ENCODE measurements at places on chromosomes 11 and 22.

- DNase-seq: no peak
Measured at GRCh38 chr11:6197466-6198200, 1.4 kb upstream of the OR52W1 start.

DNA sequence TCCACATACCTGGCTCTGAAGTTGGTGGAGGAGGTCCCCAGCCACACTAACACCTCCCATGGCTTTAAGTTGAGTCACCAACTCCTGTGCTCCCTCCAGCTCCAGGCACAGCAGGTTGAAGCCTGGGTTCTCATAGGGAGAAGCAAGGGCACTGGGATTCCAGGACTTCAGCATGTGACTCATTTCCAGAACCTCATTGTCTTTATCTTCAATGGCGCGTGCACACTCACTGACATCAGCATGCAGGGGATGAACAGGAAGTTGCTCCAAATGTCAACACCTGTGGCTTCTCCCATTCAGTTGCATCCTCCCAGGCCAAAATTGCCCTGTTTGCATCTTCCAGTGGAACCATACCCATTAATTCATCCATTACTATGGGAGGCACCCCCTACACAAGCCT is 5.8 kb upstream of the UBQLNL start:
- DNase-seq: no peak

DNA sequence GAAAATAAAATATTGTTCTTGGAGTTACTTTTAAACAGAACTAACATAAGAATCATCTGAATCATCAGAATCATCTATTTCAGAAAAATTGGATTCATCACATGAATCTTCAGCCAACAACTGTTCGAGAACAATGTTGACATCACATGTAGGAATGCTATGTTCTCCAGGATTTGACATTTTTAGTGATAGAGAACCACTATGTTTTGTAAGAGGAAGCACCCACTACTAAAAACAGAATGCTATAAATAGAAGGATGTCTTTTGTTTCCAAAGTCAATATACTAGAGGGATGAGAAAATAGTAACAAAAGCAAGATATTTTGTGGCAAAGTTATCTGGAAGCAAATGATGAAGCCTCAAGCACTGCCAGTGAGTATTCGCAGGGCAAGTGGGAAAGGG is 263.4 kb upstream of the DDI1 start:
- no peak for DNase-seq

DNA sequence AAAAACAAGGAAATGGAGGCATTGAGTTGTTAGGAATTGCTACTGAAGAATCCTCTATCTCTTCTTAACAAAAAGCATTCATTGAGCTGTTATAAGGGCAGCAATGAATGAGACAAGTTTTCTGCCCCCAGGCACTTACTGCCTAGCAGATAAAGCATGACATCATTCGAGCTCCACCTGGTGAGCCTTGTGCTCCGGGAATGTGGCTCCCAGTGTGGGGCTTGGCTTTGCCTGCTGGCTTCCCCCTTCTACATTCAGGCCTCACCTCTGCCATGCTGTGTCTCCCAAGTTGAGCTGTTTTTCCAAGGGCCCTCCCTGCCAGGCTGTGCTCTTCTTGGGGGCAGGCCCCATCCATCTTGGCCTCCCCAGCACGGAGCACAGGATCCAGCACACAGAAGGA is 56.9 kb upstream of the EIF3D start:
- DNase-seq: no peak

- DNase-seq: no peak
Measured at GRCh38 chr11:5232821-5233220, 1.5 kb downstream of the HBD start.

DNA sequence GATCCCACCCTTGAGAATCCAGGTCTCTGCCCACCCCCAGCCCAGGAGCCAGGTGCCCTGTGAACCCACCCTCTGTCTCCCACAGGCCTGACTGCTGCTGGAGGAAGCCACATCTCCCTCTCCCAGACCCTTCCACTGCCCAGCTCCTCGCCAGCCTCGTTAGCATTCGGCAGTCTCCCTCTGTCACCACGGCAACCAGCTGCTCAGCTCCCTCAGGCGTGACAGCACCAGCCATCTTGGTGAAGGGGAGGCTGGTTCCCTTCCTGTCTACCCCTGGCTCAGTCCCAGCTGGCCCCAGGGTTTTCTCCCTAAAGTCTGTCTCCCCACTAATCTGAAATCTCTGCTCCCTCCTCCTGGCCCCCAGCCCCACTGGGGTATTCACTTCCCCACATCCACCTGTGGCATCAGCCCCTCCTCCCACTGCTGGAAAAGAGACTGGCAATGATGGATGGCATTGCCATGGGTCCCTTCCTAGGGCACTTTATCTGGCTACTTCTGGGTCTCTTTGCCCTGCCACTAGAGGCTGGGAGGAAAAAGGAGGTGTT is 28.1 kb downstream of the NRXN2 start:
- DNase-seq: peak; percentile 80

GRCh38 chr22:28064920-28065319 is 145.9 kb upstream of the PITPNB start:
- no peak for DNase-seq

DNA sequence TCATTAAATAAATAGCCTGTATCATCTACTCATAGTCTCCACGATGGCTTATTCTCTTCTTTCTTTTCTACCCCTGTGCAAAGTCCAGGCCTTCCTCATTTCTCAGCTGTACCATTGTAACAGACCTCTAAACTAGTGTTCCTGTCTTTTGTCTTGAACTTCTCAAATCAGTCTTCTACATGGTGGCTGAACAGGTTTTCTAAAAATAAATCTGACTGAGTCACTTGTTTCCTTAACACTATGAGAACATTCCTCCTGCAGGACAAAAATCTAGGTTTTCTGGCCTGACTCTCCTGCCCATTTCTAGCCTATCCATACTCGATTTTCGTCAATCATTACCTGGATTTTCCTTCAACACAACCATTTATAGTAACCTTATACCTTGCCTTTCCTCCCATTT is 1080.8 kb upstream of the TENM4 start:
- no peak for DNase-seq

GRCh38 chr11:126570489-126570888 is 215.0 kb downstream of the ST3GAL4 start:
- DNase-seq: no peak

- no peak for DNase-seq
Measured at GRCh38 chr11:95556011-95556341, 233.6 kb downstream of the FAM76B start.

- DNase-seq: peak; percentile 55
Measured at GRCh38 chr11:32071811-32072210, 19.1 kb upstream of the RCN1 start.

GRCh38 chr22:29230972-29231875 is 25.5 kb downstream of the EMID1 start:
- peak; percentile 16 for DNase-seq

- no peak for DNase-seq
Measured at GRCh38 chr11:117820516-117820915, 4.0 kb downstream of the FXYD2 start.

DNA sequence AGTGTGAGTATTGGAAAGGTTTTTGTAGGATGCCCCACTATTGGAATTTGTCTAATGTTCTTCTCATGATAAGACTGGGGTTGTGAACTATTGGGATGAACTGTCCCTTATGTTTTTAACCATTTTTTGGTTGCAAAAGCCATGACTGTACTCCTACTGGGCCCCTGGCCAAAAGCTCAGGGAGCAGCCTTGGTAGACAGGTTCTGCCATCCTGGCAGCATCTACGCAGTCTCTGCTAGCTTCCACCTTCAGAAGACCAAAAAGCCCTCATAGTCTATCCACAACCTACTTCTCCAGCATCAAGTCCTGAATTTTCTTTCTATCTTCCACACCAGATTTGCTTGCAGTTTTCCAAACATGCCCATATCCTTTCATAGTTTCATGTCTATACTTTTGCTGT is 211.8 kb downstream of the TENM4 start:
- no peak for DNase-seq

DNA sequence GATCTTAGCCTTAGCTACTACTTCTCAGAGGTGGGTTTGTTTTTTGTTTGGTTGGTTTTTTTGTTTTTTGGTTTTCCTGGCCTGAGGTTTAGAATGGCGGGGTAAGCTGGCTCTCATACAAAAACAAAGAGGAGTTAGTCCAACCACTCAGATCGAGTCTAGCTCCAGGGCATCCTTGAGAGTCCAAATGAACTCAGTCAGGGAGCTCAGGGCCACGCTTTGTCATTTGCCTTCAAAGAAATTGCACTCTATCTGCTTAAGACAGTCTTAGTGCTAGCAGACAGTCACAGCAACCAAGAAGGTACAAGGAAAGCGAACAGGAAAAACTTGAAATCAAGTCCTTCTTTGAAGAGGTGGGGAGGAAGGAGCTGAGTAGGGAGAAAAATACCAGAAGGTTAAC is 11.1 kb downstream of the C11orf42 start:
- DNase-seq: peak; percentile 3

DNA sequence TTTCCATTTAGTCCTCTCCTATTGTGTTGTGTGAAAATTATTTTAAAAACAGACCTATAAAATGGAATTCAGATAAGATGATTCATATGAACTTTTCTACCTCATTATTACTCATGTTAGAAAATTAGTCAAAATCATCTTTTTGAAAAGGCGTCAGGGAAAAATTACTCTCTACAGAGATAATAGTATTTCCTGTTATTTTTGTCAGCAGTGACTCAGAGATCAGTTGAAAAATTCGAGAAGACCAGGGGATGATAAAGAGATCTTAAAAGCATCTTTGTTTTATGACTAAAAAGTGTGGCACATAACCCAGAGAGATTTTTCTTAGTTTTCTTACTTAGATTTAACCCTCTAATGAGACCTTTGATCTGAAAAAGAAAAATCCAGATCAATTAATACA is 157.9 kb upstream of the CARD18 start:
- DNase-seq: no peak

DNA sequence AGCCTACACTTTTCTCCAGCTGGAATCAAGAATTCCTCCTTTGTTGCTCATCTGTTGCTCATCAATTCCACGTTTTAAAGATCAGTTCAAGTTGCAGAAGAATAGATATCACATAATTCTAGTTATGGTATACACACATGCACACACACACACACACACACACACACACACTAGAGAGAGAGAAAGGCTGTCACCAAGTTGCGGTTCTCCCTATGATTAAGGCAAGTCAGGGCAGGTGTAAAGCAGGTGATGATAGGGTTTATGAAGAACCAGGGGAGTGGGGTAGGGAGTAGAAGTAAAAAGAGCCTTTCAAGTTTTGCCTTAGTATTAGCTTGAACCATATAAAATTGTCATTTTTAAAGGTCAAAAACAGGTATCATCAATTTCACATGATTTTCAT is 31.7 kb upstream of the TMPRSS4 start:
- DNase-seq: no peak

DNA sequence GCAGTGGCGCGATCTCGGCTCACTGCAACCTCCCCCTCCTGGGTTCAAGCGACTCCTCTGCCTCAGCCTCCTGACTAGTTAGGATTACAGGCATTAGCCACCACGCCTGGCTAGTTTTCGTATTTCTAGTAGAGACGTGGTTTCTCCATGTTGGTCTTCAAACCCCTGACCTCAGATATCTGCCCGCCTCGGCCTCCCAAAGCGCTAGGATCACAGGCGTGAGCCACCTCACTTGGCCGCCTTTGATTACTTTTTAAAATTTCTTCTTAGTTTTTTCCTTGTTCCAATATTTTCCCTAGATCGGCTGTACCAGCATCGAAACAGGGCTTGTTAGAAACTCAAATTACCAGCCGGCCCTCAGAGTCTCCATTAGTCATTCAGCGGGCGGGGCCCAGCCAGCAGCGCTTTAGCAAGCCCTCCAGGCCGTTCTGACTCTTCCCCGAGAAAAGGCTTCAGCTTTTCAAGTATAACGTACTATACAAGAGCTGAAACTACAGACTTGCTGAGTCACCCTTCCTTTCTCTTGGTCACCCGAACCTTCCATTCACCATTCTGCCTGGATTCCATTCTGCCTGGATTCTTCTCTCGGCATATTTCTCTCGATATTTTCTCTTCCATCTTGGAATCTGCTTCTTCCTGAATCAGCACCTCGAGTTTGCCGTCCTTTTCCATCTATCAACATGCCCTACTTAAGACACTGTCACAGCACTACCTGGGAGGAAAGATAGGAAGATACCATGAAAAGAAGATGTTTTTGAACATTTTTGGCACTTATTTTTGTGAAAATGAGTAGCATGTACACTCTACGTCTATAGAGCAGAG is 6.7 kb upstream of the CAPRIN1 start:
- DNase-seq: no peak
